ENCODE measurements at places on chromosomes 11 and 22. TPM values are rescaled to one million over a fixed set of nuclear protein-coding genes. Genes with fewer than 3 reads are reported as not detected.

Gene MRGPRX3
- total RNA-seq = not detected

Gene MPPED1
- not detected for total RNA-seq

Gene TMPRSS5
- total RNA-seq = 0.81 TPM

DNA sequence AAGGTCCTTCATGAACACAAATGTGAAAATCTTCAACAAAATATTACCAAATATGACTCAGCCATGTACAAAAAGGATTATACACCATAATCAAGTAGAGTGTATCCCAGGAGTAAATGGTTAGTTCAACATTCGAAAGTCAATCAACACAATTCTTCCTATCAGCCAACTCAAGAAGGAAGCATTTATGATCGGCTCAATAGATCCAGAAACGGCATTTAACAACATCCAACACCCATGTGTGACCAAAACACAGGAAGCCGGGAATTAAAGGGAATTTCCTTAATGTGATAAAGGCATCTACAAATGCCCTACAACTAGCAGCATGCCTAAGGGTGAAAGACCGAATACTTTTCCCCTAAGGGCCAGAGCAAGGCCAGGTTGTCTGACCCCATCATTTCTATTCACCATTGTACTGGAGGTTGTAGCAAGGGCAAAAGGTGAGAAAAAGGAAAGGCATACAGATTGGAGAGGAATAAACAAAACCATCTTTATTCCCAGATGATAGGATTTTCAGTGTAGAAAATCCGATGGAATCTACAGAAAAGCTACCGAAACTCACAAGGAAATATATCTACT, 69.9 kb upstream of the CLDN5 start:
- DNase-seq = no peak

All from cardiac septum (tissue), 1 donor.